ENCODE measurements at places on chromosomes 7 and 10.

- ATAC-seq, result no peak
Observed at GRCh38 chr10:75592151-75592787, 160.8 kb downstream of the LRMDA start.

DNA sequence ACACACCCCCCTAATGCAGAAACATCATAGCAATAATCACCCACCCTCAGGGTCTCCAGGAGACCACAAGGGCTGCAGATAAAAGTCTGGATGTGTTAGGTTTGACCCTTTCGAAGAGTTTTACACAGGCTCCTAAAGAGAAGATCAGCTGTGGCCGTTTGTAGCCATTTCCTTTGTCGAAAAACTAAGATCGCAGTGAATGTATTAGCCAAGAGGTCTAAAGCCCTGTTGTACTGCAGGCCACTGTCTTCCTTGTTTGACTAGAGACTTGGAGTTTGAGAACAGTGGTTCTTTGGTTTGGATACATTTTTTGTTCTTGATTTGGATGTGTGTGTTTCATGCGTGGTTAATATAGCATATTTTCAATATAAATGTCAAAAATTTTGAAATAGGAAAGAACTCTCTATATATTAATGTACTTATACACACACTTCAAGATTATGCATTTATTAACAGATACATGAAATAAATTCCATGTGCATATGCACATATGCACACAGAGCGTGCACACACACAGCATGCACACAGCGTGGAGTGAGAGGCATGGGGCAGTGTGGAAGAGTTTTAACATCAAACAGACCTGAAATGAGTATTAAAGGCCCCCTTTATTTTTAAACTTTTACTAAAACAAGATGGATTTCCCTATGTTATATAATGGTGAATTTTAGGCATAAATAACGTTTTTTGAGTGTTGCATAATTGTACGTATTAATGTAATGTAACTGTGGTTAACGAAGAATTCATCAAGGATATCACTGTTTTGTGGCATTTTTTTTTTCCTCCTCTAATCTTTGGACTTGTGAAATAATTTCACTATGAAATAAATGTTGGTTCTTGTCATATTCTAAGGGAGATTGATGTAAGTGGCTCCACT is 2.2 kb downstream of the IKZF1 start:
- no peak for ATAC-seq

DNA sequence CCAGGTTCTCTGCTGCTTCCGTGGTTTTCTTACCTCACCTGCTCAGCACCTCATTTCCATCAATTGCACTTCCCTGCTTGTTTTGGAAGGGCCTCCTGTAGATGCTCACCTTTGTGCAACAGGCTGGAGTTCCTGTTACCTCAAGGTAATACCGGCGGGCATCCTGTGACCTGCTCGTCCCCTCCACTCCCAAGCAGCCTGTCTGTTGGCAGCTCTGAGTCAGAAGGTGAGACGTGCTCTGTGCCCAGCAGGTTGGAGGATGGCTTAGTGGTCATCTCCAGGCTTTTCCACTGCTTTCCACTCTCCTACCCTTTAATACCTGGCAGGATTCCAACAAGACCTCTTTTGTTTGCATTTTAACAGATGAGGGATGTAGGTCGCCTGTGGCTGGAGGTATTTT is 86.0 kb downstream of the CAMK1D start:
- no peak for ATAC-seq

DNA sequence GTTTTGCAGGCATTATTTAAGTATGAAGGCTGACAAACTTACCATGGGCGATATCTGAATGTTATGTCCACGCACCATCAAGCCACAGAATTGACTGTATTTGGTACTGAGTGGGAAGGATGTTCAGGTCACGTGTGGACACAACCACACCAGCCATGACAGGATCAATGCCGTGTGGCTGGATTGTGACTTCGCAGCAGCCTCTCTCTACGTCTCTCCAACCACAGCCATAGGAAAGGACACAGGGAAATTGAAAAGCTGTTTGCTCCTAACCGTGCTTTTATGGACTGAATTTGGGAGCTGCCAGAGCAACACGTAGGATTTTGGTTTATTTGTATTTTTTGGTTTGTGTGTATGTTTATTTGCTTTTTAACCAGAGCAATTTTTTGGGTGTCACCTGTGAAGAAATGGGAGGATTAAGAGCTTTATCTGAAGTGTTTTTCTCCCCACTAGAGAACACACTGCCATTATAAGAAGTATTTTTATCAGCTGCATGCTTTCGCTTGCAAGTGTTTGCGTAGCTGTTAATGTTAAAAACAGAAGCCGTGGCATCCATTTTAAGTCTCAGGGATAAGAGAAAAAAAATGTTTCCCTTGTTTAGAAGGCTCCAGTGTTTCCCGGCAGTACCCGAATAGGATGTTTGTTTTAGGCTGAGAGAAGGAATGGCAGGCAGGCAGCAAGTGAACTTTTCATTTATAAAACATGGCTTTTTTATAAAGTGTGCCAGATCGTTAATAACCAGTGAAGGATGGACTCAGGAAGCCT is 401.1 kb upstream of the NFE2L3 start:
- ATAC-seq, result no peak

- no peak for ATAC-seq
Observed at GRCh38 chr10:44259090-44259874, 125.6 kb downstream of the CXCL12 start.

- no peak for ATAC-seq
Observed at GRCh38 chr10:68446179-68446578, 25.6 kb downstream of the DNA2 start.

DNA sequence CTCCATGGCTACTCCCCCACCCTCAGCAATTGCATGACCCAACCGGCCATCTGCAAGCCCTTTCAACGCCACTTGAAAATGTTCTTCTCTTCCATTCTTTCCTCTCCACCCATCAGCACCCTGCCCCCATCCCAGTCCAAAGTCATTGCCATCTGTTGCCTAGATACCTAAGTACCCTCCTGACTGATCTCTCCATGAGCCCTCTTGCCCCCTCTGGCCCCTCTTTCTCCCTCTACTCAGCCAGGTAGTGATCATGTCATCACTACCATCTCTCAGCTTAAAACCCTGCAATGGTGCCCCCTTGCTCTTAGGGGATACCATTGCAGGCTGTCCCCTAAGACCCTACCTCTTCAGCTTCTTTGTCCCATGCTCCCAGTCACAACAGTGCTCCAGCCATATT is 30.5 kb upstream of the BTRC start:
- no peak for ATAC-seq

- no peak for ATAC-seq
Observed at GRCh38 chr7:77746164-77746823, 50.0 kb downstream of the RSBN1L start.

DNA sequence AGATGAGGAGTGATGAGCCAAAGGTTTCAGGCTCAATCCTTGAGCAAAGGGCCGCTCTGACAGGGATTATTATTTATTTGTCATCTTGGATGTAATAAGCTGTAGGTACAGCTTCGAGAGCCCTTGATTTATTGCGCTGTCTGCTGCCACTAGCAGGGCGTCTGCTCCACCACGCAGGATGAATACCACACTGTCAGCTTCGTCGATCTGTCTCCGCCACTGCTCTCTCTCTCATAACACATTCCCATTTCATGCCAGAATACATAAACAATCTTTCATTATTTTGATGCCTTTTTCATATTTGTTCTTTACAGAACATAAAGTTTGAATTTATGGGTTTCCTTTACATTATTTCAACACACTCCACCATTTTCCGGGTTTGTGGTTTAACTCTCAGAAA is 276.6 kb downstream of the LRMDA start:
- no peak for ATAC-seq
